ENCODE measurements at places on chromosomes 5 and 9.
A peak's percentile ranks its signal among the peaks of the same experiment; 100 is the strongest.

GRCh38 chr5:6715271-6715670 lies 2.0 kb downstream of the TENT4A start:
- peak overlapping the region; percentile 74 for H3K27ac ChIP-seq
- peaks cover 27% of the 10 kb centered on the region for H3K36me3 ChIP-seq
- DNase-seq: no peak
- peak overlapping the region; percentile 85 for H3K4me3 ChIP-seq

- H3K4me1 ChIP-seq: peaks cover 76% of the 10 kb centered on the region
- H3K27me3 ChIP-seq: no peaks in the 10 kb centered on the region
- H3K27ac ChIP-seq: no peak overlapping the region
- peaks cover 11% of the 10 kb centered on the region for H3K36me3 ChIP-seq
- no peak overlapping the region for H3K4me3 ChIP-seq
- no peak for DNase-seq
Observed at GRCh38 chr5:119291056-119291455, 64.8 kb upstream of the TNFAIP8 start.

DNA sequence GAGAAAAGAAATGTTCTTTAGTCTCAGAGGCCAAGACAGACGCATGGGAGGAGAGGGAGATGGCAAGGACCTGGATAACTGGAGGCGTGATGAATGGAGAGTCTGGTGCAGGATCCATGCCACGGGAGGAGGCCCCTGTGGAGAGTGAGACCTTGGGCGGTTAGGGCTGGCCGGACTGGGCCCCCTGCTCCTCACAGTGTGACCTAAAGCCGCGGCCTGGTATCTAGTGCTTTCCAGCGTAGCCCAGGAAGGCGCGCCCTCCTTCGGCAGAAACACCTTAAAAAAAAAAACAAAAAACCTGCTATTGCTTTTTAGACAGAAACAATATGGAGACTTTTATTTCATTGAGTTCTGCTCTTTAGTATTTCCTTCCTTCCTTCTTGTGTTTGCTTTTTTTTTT lies 33.1 kb downstream of the SCGB3A1 start:
- no peak overlapping the region for H3K4me3 ChIP-seq
- peaks cover 32% of the 10 kb centered on the region for H3K4me1 ChIP-seq
- H3K27me3 ChIP-seq: no peaks in the 10 kb centered on the region
- H3K36me3 ChIP-seq: peaks cover 44% of the 10 kb centered on the region

DNA sequence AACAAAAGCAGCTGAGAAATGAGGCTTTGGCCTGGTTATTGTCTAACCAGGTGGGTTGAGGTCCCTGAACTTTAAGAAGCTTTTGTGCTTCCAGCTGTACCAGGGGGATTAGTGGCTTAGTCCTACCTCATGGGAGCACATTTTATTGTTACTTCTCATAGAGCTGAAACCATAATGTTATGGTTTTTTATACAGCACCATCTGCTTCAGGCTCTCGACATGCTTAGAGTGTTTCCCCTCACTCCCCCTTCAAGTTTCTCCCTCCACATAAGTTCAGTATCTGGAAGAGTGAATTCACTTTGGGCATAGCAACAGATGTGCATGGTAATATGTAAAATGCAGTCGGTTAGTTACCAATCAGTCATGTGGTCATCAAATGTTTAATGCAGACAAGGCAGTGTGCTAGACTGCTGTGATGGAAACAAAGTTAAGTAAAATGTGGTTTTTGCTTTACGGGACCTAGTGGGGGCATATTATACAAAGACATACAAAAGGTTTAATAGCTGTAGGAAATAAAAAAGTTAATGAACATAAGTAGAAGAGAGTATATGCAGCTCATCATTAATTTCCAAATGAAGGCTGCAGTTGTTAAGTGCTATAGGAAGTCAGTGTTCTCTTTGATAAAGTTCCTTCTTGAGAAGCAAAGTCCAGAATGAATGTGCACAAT lies 95.9 kb upstream of the SPRY4 start:
- no peaks in the 10 kb centered on the region for H3K36me3 ChIP-seq
- H3K27ac ChIP-seq: no peak overlapping the region
- no peak for DNase-seq
- no peaks in the 10 kb centered on the region for H3K27me3 ChIP-seq

DNA sequence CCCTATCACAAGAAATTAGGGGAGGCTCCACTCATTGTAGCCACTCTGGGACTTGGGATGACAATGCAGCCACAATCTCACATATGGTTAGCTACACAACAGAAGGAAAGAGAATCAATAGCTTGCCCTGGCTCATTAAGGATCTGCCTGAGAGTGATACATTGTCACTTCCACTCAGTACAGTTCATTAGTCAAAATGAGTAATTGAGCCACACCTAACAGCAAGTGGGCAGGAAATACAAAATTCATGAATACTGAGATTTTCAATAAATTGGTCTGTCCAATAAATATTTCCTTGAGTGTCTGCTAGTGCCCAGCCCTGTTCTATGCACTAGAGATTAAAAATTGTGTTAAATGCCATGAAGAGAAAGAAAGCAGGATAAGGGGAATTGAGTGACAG lies 231.3 kb upstream of the NR4A3 start:
- H3K4me3 ChIP-seq: no peak overlapping the region
- H3K27ac ChIP-seq: no peak overlapping the region
- no peak for DNase-seq
- no peaks in the 10 kb centered on the region for H3K4me1 ChIP-seq

- H3K4me3 ChIP-seq: no peak overlapping the region
- no peak for DNase-seq
- peaks cover 3% of the 10 kb centered on the region for H3K36me3 ChIP-seq
- no peak overlapping the region for H3K27ac ChIP-seq
- no peaks in the 10 kb centered on the region for H3K27me3 ChIP-seq
- H3K4me1 ChIP-seq: peaks cover 36% of the 10 kb centered on the region
Observed at GRCh38 chr9:76463211-76463610, 4.2 kb downstream of the GCNT1 start.

All from effector memory CD8-positive, alpha-beta T cell (primary cell).